ENCODE measurements at places on chromosomes 12 and 14. TPM values are rescaled to one million over a fixed set of nuclear protein-coding genes. Genes with fewer than 3 reads are reported as not detected.

The GNB3 gene
- 2.1 TPM for total RNA-seq

The PIK3C2G gene
- not detected for total RNA-seq

The TSPAN8 gene
- total RNA-seq: 0.69 TPM

The TMPRSS12 gene
- not detected for total RNA-seq

The JKAMP gene
- 69.2 TPM for total RNA-seq

The OASL gene
- 4.1 TPM for total RNA-seq

The RNU6-7 gene
- not detected for total RNA-seq

The SLC38A4 gene
- total RNA-seq: not detected

The KCNA1 gene
- not detected for total RNA-seq

The RNASE3 gene
- not detected for total RNA-seq

The COX8C gene
- total RNA-seq: not detected

The RASSF3 gene
- 24.2 TPM for total RNA-seq

The NINJ2 gene
- 0.66 TPM for total RNA-seq

The SPX gene
- 2.3 TPM for total RNA-seq

The TAS2R20 gene
- 0.30 TPM for total RNA-seq

The DCN gene
- not detected for total RNA-seq

The PTPRO gene
- not detected for total RNA-seq

The PLXNC1 gene
- total RNA-seq: 0.04 TPM

The ITFG2 gene
- 19.1 TPM for total RNA-seq

The E2F7 gene
- 8.2 TPM for total RNA-seq

The CABP1 gene
- total RNA-seq: 0.22 TPM

The CD4 gene
- not detected for total RNA-seq

The ST8SIA1 gene
- total RNA-seq: not detected

The SIX1 gene
- 4.8 TPM for total RNA-seq

The AGAP2 gene
- 0.34 TPM for total RNA-seq

The ACSM4 gene
- not detected for total RNA-seq

The ART4 gene
- not detected for total RNA-seq

The RNF212B gene
- total RNA-seq: not detected

The KRT77 gene
- not detected for total RNA-seq

The IKZF4 gene
- total RNA-seq: 3.0 TPM

The RASSF9 gene
- 0.67 TPM for total RNA-seq

The ANKRD33 gene
- total RNA-seq: not detected

The VWF gene
- 0.28 TPM for total RNA-seq

The ATL1 gene
- total RNA-seq: 5.9 TPM

The UNC79 gene
- 0.01 TPM for total RNA-seq

The RIN3 gene
- 26.1 TPM for total RNA-seq

The ATXN3 gene
- total RNA-seq: 28.5 TPM

The NTS gene
- 69.3 TPM for total RNA-seq

The VDR gene
- total RNA-seq: 3.2 TPM

The HOXC5 gene
- 0.53 TPM for total RNA-seq

The CD163 gene
- not detected for total RNA-seq

The PEBP1 gene
- 222 TPM for total RNA-seq

The CLECL1 gene
- total RNA-seq: not detected

The TEX52 gene
- total RNA-seq: not detected

The IRAK4 gene
- 5.6 TPM for total RNA-seq
